ENCODE measurements at places on chromosomes 12 and 14.

DNA sequence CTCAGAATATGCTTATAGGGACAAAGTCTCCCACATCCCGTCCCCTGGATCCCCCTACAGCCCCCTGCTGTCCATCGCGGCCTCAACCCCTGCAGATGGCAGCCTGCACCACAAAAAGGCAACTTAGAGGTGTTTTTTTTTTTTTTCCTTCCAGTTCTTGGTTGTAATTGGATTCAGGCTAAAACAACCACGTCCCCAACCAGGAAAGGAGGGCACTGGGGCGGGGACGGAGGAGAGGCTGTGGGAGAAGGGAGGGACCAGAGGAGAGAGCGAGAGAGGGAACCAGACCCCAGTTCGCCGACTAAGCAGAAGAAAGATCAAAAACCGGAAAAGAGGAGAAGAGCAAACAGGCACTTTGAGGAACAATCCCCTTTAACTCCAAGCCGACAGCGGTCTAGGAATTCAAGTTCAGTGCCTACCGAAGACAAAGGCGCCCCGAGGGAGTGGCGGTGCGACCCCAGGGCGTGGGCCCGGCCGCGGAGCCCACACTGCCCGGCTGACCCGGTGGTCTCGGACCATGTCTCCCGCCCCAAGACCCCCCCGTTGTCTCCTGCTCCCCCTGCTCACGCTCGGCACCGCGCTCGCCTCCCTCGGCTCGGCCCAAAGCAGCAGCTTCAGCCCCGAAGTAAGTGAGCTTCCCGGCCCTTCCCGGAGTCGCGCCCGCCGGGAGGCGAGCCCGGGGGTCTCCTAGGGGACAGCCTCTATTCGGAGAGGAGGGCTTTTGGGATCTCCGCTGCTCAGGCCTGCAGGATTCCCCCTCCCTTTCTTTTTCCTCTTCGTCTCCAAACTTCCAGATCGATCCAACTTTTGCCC is at the start of gene MMP14:
MMP14 (plus strand) TSS at position 285 of the 813 bp plus-strand sequence; CDS start at position 518, 233 bp downstream.
- DNase-seq, result peak; percentile 77

- DNase-seq, result no peak
Measured at GRCh38 chr14:56949828-56950227, 139.5 kb upstream of the OTX2 start.

DNA sequence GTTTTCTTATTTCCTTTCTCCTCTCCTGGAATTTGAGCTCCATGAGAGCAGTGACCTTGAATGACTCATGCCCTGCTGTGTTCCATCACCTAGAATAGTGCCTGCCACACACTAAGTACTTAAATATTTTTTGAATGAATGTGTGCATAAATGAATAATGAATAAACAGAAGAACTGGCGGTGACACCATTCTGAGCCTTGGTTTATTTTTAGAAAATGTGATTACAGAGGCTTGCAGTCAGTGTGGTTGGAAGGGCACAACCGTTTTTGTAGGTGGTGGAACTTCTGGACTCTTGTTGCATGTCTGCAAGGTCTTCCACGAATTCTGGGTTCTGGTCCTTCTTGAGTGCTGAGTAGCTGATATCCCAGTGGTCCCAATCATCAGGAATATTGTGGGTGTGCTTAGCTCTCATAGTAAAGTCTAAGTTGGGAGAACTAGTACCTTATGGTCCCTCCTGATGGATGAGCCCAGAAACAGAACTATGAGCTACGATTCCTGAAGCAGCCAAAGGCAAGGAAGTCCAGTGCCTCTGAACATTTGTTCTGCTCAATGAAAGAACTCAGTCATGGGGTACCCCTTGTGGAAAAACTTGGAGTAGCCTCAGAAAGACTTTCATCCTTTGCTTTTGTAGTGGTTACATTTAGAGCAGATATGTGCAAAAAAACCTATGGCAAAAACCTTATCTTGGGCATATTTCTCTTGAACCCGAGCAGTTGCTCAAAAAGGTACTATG is 28.8 kb upstream of the BHLHE41 start:
- no peak for DNase-seq

DNA sequence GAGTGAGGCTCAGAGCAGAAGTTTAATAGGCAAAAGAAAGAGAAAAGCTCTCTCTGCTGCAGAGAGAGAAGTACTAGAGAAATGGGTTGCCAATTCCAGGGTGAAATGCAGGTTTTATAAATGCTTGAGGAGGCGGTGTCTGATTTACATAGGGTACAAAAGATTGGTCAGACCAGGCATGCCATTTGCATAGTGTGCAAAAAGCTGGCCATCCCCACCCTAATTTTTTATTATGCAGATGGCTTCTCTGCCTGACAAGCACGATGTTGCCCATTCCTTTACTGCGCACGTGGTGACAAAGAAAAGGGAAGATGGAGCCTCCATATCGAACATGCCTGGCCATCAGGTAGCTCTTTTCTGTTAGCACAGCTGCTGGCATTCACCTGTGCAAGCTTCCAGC is 209.3 kb upstream of the PPFIA2 start:
- peak; percentile 1 for DNase-seq

- peak; percentile 18 for DNase-seq
Measured at GRCh38 chr12:68158432-68158831, 1.1 kb downstream of the IFNG start.

DNA sequence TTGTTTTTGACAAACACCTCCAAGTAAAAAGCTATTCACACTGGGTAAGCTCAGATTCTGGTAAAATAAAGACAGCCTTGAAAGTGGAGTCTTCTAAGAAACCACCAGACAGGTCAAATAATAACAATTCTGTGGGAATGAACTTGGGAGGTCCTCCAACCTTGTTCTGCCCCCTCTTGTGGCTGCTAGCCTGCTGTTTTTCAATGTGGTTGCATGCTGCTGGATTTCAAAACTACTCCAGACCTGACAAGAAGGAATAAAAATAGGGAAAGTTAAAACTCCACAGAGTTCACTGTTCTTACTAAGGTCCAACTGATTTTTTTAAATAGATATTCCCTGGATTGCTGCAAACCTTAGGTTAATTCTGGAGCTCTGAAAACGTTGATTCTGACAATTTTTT is 32.2 kb upstream of the RIN3 start:
- DNase-seq, result no peak

- DNase-seq, result no peak
Measured at GRCh38 chr14:69644814-69645213, 33.4 kb downstream of the SUSD6 start.

DNA sequence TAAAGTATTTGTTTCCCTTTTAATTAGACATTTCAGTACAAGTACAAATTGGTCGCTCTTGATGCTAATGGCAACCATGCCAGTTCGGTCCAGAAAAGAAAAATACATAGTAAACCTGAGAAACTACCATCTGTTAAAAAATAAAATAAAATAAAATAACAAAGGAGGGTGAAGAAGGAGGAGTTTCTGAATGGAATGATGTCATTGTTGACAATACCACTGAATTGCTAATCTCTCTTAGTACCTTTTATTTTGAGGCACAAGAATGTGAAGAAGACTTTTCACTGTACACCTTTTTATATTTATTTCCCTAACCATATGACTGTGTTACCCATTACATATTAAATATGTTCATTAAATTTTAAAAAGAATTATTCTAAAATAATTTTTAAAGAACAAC is 19.5 kb downstream of the SPX start:
- no peak for DNase-seq

DNA sequence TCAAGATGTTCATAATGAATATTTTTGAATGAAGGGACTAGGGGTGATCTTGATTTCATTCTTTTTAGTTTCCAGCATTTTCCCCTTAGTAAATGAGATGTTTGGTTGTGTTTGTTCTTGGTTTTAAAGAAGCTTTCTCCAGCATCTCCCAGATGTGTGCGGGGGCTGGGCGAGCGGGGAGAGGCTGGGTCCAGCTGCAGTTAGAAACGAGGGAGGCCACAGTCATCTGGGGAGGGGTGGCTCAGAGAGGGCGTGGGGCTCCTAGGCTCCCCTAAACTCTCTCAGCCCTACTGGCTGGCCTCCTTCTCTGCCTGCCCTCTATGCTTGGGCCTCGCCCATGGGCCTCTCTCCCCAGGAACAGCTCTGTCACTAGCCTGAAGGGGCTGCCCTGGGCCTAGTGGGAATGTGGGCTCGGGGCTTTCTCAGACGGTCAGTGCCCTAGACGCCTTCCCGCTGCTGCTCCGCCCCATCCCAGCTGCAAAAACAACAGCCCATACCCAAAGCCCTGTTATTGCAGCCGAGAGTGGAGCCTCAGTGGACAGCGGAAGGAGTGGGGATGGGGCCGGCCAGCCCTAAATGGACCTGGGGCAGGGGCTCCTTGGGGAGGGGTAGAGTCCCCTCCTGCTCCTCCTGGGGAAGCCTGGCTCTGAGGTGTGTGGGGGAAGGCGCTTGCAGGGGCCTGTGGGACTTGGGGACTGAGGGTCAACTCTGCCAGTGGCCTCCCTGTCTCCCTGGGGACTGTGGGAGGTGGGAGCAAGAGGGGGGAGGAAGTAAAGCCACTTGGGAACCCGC is 18.3 kb upstream of the EIF2B2 start:
- no peak for DNase-seq

- DNase-seq, result no peak
Measured at GRCh38 chr12:38782359-38782758, 123.0 kb downstream of the CPNE8 start.

DNA sequence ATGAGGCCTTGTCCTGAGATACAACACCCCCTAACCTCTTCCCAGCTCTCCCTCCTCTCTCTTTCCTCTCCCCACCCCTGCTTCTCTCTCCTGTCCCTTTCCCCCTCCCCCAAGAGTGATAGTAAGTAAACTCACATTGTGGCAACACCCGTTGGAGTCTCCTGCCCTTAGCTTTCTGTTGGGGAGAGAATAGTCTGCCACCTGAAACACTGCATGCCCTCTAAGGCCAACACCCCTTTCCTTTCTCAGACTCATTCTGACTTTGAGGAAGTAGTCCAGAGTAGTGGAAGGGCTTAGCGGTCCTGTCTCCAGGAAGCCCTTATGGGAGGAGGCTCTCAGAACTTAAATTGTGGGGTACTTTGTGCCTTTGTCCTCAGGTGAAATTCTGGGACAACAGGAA is 95.2 kb downstream of the PRKCH start:
- DNase-seq, result no peak

- DNase-seq, result no peak
Measured at GRCh38 chr12:22687361-22688076, 62.5 kb downstream of the ETNK1 start.

- no peak for DNase-seq
Measured at GRCh38 chr12:79451978-79452377, 238.8 kb downstream of the PAWR start.

DNA sequence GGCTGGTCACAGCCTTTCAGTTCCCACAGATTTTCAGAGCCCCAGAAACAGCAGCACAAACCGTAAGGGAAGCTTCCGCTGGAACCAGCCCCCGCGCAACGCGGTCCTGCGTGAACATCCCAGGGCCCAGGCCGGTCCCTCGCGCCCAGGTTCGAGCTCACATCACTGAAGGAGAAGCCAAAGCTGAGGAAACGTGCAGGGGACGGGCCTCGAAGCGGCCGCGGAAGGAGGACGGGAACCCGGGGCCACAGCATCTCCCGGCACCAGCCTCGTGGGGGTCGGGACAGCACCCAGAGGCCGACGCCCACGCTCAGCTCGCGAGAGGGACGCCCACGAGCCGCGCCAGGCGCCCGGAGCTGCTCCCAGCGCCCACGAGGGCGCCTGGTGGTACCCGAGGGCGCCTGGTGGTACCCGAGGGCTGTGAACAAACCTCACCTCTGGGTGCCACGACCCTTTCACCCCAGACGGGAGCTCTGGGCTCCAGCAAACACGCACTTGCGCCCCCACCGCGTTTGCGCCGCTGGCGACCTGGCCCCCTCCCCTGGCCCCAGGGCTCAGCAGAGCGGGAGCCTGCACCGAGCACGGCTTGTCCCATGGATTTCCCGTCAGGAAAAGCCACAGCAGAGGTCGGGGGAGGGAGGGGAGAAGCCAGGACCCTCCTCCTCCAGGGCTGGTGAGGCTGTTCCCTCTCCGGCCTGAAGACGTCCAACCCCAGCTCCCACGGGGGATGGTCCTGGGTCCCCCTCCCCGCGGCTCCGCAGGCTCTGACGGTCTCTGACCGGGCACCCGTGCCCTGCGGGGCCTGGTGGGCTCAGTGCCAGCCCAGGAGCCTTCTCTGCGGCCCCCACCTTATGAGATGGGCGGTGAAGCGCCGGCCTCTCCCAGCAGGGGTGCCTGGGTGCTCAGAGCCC is 6.9 kb downstream of the LRCOL1 start:
- DNase-seq, result peak; percentile 34

- DNase-seq, result no peak
Measured at GRCh38 chr12:38025916-38026315, 290.7 kb upstream of the ALG10B start.

DNA sequence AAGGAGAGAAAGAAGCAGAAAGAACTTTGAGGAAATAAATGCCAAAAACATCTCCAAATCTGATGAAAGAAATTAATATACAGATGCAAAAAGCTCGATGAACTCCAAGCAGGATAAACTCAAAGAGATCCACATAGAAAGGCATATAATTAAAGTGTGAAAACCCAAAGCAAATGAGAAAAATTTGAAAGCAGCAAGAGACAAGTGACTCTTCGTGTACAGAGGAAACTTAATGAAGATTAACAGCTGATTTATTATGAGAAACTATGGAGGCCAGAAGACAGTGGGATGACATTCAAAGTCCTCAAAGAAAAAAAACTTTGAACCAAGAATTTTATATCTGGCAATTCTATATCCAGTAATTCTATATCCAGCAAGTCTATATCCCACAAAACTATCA is 163.0 kb upstream of the TMCC3 start:
- no peak for DNase-seq

Data from Caco-2 (cell line).